ENCODE measurements at places on chromosomes 7 and 10.

DNA sequence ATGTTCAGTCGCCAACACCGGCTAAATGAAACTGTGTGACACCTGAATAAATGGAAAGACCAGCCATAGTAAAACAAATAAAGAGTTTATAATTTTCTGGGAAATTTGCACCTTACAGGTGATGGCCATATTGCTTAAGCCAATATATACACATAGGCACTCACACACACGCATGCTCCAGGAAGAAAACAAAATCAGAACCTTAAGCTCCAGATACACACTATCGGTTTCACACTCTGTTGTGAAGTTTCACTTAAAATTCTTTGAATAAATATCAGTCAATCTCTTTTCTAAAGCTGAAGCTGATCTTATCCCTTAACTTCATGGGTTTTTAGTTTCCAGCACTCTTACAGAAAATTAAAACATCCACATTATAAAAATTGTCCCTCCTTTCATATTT, 226.7 kb upstream of the MDFIC start:
- DNase-seq: no peak

DNA sequence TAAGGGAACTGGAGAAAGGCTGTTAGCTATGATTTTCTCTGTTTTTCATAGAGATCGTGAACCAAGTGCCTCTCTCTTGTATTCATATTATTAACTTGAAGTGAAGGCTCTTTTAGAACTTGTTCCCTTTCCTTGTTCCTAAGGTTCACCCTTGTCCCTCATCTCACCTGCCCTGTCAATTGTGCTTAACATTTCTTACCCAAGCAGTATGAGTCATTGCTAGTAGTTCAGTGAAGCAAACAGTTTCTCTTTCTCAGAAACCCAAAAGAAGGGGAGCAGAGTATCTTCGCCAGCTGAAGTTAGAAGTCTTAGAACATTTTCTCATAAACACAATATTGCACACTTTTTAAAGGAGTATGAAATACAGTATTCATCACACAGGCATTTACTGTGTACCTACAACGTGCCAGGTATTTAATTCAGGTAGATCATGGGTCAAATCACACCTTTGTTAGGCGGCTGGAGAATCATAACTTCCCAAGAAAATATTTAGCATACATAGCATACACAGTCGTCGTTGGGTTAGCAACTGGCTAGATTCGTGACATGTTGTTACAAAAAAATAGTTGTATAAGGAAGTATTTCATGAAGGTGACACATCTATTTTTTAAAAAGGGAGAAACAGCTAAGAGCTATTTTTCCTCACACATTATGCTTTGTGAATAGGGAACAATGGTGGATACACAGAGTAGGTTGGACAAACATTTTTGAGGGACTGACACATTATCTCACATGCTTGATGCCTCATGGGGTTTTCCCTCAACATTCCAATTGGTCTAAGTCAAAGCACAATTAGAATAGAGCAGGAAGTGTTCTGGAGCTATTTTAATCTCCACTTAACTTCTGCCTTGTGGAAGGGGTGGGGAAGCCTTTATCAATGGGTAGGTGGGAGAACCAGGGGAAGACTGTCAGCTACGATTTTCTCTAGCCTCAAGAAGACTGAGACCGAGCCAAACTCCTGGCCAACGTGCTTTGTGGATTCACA, 13.2 kb downstream of the HDAC9 start:
- DNase-seq: no peak

- DNase-seq: no peak
Measured at GRCh38 chr7:28091190-28091589, 89.4 kb downstream of the JAZF1 start.

- no peak for DNase-seq
Measured at GRCh38 chr7:110988890-110989501, 101.9 kb upstream of the LRRN3 start.

DNA sequence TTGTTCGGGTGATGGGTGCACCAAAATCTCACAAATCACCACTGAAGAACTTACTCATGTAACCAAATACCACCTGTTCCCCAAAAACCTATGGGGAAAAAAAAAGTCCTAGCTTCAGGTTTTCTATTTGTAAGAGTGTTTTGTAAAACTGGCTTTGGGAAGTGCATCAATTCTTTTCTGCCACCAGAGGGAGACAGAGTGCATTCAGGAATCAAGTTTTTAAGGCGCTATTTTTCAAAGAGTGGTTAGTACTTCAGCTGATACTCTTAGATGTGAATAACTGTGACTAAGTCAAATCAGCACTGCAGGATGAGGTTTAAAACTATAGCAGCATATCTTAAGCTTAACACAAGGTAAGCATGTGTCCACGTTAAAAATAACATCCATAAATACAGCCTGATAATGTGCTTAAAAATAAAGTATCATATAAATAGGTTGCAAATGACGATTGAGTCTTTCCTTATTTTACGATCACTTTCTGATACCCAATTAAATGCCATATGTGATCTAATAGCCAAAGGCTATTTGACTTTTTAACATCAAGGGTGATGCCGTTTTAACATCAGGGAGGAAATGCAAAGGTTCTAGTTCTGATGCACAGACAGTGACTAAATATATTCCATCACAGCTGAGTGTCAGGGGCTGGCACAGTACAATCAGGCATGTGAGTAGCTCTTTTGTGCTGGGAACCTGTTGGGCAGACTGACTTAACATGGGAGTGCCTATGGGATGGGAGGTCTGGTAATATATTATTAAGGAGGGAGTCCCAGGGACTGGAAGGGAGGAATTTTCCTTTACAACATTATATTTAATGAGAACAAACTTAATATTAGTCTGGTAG, 10.6 kb upstream of the LYZL2 start:
- no peak for DNase-seq

GRCh38 chr10:61821153-61821552, 80.3 kb upstream of the ARID5B start:
- no peak for DNase-seq

DNA sequence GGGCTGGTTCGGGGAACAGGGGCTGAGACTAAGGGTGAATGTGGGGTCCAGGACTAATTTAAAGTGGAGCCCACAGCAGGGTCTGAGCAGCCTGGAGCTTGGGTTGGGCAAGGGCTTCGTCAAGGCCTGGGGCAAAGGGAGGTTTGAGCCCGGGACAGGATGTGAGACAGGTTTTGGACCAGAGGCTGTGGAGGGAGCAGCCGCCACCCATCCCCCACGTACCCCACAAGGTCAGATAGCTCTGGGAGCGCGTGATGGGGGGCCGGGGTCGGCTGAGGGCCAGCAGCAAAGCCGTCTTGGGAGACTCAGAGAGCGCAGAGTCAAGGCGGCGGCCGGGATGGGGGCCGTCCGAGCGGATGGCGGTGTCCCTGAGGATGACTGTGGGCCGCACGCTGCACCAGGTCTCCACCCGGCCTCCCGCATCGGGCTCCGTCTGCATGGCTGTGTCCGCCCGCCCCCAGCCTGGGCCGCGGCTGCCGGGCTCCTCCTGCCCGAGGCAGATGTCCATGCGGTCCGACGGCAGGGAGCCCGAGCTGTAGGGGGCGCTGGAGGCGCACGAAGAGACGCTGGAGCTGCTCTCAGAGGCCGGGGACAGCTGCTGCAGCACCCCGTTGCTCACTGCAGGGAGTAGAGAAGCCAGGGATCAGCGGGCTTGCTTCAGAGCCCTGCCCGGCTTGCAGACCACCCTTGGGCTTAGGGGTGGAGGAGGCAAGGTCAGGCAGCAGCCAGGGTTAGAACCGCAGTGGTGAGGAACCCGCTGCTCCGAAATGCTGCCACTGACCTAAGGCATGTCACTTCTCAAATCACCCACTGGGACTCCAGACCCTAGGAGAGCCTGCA, 12.1 kb downstream of the PDZD7 start:
- peak; percentile 67 for DNase-seq

DNA sequence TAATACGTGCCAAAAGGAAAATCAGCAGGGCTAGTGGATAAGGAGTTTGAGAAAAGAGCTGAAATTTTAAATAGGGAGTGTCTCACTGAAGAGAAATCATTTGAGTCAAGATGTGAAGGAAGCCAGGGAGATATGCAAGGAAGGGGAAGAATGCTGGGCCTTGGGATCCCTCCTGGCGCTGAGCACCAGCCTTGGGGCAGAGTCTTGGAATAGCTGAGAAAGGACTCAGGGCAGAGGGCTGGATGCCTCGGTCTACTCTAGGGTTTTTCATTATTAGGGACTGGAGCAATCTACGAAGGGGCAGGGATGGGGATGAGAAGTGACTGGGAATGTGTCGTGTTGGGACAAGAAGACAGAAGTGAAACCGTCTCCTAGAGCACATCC, 484 bp downstream of the ZWINT start:
- no peak for DNase-seq

DNA sequence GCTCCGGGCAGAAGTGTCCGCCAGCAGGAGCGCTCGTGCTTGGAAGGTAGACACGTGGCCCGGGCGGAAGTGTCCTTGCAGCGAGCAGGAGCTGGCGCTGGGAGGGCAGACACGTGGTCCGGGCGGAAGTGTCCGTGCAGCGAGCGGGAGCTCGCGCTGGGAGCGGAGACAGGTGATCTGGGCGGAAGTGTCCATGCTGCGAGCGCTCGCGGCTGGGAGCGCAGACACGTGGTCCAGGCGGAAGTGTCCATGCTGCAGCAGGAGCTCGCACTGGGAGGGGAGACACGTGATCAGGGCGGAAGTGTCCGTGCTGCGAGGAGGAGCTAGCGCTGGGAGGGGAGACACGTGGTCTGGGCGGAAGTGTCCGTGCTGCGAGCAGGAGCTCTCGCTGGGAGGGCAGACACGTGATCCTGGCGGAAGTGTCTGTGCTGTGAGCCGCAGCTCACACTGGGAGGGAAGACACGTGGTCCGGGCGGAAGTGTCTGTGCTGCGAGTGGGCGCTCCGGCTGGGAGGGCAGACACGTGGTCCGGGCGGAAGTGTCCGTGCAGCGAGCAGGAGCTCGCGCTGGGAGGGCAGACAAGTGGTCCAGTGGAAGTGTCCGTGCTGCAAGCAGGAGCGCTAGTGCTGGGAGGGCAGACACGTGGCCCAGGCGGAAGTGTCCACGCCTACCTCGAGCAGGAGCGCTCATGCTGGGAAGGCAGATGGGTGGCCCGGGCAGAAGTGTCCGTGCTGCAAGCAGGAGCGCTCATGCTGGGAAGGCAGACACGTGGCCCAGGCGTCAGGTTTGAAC, 41.1 kb upstream of the PRKAR1B start:
- no peak for DNase-seq

DNA sequence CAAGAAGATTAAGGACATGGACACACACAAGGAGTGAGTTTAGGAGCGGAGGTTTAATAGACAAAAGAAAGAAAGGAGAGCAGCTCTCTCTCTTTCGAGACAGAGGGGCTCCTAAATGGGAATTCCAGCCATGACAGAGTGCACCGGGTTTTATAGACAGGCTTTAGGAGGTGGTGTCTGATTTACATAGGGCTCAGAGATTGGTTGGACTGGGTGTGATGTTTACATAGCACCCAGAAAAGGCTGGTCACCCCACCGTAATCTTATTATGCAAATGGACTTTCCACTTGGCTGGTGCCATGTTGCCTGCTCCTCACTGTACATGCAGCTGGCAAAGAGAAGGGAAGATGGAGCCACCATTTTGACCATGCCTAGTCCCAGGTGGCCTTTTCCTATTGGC, 28.4 kb upstream of the MRC1 start:
- no peak for DNase-seq

DNA sequence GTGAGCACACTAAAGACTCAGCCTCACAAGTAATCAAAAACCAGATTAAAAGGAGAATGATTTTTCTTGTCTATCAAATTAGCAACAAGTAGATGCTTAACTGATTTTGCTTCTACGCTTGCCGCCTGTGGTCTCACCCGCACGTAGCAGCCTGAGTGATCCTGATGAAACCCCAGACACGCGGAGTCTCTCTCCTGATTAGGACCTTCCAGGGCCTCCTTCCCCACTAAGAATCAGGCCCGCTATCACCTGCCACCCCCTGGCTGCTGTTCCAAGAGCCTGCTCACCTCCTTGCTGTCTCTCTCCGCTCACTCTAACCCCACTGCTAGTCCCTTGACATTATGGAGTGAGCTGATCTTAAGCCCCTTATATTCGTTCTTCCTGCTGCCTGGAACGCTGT, 325.9 kb upstream of the NRP1 start:
- no peak for DNase-seq

DNA sequence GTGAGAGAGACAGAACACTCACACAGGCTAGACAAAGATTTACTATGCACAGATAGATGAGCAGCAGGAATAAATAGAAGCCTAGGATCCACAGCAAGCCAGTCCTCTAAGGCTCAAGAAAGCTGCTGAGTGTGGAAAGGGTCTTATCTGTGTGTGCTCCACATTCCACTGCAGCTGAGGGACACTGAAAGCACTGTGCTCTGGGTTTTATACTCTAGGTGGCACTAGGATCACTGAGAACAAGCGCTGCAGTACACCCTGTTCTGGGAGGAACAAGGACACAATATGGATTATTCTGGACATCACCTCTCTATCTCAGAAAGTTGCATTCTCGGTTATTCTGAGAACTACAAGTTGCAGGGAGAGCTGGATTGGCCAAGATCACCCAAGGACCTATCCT, 4.9 kb upstream of the KLHL7 start:
- no peak for DNase-seq

DNA sequence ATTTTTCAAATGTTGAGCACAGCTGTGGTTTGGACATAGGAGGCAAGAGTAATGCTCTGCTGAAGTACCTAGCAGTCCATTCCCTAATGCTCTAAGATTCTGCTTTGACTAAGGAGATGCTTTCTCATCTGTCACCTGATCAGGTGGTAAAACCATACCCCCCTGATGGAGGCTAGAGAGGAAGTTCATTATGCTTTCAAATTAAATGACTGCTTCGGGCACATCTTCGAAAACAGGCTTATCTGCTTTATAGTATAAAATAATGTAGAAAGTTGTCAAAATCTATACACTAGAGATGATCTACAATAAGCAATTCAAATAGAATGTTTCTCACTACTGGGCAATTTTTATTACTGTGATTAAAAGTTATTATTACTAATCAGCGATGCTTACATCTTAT, at the start of gene GNAT3:
Gene GNAT3, minus strand, starts transcription at position 101 of the 400 bp plus-strand sequence. CDS start 138 bp downstream, outside the sequence.
- DNase-seq: no peak

DNA sequence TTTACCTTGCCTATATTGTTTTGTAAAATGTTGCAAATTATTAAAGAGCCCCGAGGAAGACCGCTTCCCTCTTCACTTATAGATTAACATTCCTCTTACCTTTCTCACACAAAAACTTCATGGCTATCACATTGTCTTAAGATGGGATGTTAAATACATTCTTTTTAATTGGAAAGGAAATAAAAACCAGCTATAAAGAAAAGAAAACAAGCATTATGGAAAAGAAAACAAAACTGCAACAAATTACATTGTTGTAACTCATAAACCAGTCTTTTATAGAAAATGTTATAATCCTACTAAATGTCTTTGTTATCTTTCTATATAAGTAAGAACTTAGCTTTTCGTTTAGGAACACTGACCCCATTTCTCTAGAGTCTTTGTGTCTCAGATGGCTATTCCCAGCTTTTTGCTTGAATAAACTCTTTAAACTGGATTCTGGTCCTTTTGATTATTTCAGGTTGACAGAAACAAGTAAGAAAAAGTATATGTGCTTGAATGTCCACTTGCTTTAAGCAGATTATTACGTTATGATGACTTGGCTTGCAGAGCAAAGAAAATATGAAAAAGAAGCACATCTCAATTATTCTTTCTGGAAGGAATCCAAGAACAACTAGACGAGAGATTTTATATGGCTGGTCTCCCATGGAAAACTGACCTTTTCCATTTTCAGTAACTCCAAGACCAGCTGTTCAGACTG, 128.2 kb downstream of the AKR1D1 start:
- DNase-seq: no peak

- DNase-seq: no peak
Measured at GRCh38 chr10:70265032-70265689, 18.6 kb downstream of the NPFFR1 start.
